ENCODE measurements at places on chromosomes 4 and X.

- DNase-seq = no peak
Observed at GRCh38 chr4:110514889-110515479, 39.0 kb downstream of the ENPEP start.

DNA sequence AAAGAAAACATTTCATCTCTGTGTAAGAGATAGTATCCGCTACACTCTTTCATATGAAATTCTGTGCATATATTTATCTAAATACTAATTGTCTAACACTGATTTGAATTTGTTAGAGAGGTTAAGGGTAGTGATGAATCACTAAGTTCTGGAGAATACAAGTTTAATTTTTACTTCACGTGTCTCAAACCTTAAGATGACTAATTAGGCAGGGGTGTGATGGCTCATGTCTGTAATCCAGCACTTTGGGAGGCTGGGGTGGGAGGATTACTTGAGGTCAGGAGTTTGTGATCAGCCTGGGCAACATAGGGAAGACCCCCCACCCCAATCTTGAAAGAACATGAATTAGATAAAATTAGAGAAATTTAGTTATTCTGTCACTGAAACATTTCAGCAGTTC lies 2241.9 kb downstream of the PCDH7 start:
- DNase-seq = no peak

DNA sequence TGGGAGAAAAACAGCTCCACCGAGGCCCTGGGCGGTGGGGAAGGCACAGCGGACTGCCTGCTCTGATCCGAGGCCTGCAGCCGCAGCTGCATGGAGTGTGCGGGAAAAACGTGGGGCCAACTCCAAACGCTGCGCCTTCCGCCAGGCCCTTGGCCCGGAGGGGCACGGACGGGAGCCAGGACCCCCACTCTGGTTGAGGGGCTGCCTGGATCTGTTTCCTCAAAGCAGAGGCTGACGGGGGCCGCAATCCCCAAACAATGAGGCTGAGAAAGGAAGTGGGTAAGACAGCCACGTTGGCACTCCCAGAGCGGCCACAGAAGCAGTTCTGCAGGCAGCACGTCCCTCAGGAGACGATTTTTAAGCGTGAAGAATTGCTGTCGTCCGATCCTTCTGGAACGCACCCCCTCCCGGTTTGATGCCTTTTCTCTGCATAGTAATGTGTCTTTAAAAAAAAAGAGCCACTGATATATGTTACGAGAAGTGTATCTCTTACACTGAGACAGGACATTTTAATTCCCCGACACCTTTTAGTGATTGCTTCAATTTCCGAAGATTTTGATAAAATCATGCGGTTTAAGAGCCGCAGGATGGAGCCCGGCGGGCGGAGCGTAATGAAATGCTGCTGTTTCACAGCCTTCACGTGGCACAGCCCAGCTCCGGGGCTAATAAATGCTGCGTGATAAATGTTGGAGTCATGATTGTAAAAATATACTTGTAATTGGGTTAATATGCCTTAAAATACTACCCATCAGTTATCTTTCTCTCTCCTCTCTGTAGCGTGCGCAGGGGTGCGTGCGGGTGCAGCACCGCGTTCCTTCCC lies 85.7 kb downstream of the FAM53A start:
- no peak for DNase-seq

GRCh38 chr4:186839122-186840037 lies 115.7 kb upstream of the FAT1 start:
- no peak for DNase-seq

DNA sequence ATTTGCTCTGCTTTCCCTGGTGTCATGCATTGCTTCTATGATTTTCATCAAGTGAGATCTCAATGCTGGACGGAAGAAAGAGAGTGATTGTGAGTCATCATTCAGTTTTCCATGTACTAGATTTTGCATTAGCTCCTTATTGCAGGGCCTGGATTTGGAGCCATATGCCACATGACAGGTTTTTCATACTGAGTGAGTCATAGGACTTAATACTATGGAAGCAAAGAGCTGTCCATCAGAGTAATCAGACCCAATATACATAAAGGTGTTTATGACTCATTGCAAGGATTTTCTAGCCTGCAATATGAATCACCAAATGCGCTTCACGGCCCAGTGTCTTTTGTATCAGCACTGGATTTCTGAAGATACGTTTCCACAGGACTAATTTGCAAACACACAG lies 11.2 kb upstream of the TFDP3 start:
- DNase-seq = no peak

GRCh38 chr4:186536285-186536684 lies 19.1 kb downstream of the MTNR1A start:
- DNase-seq = no peak

- DNase-seq = no peak
Observed at GRCh38 chr4:9999956-10000561, 21.2 kb downstream of the SLC2A9 start.

- peak; percentile 91 for DNase-seq
Observed at GRCh38 chr4:54281054-54281766, 52.1 kb downstream of the PDGFRA start.

DNA sequence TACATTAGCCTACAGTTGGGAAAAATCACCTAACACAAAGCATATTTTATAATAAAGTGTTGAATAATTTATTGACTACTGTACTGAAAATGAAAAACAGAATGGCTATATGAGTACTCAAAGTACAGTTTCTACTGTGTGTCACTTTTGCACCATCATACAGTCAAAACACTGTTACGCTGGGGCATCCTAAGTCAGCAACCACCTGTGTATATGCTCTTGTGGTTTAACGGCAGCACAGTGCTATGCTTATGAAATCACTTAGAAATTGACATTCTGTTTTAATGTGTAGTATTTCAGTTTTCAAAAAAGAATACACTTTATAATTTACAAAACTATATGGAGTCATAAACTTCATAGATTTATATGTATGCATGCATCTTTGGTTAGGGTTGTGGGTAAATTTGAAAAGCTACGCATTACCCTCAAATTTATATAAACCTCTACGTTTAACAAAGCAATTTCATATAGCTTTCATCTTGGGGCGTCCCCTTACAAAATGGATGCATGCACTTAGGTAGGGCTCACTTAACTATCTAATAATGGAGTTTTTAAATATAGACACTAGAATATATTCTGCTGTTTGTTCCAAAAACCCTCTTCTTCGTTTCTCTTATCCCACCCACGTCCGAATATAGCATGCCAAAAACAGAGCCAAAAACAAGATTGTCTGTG lies 690 bp upstream of the NEIL3 start:
- DNase-seq = no peak

DNA sequence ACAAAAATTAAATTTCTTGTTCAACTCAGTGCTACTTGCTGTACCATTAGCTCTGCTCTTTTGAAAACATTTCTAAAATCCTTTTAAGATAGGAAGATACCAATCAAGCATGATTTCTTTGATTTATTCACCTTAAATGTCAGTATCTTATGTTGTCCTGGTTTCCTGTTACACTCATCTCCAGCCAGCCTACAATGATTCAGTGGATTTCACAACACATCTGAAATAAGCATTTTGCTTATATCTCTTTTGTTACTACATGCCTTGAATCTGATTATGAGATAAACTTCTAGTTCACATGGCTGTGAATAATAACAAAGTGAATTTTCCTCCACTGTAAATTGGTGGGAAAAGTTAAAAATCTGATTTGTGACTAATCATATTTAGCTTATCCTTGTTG lies 112.5 kb upstream of the BMP3 start:
- DNase-seq = no peak

GRCh38 chrX:46072791-46073190 lies 472.4 kb downstream of the ZNF674 start:
- no peak for DNase-seq

- DNase-seq = no peak
Observed at GRCh38 chr4:111879539-111879938, 265.7 kb upstream of the FAM241A start.

GRCh38 chr4:99574530-99575324 lies at the start of gene MTTP:
MTTP (plus strand) TSS chr4:99574824; CDS start chr4:99574910, 86 bp downstream.
- no peak for DNase-seq

GRCh38 chr4:48766131-48766792 lies 13.8 kb downstream of the FRYL start:
- DNase-seq = no peak

All from vagina (tissue), 2 donors.